Activated T-helper 2 cell treated with anti-CD3 and anti-CD28 coated beads, Interferon-gamma antibody, Interleukin-2, Interleukin-4, amounts not matched to agents 10 μg/mL and 5 μg/mL and 100 μg/mL, durations not matched to agents 14 hours and 24 hours and 36 hours (primary cell): ENCODE measurements at places on chromosomes 5 and 9.

- DNase-seq = no peak
Measured at GRCh38 chr5:121967187-121967586, 5.4 kb downstream of the SRFBP1 start.

GRCh38 chr9:74940600-74940999 lies 12.1 kb downstream of the C9orf40 start:
- no peak for DNase-seq

DNA sequence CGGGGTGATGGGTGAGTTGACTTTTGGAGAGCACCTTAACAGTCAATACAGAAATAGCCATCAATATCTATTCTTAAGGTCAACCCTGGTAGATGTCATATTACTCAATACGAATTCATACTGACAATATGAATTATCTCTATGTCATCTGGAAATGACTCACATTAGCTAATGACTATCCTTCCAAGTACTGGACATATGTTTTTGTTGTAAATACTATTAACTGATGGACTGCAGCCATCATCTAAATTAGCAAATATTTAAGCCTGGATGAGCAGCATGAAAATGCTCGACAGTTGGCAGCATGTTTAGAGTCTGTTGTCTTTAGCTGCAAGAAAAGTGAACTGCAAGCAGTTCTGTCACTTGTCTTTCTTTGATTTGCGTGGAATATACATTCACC lies 19.6 kb upstream of the ISOC1 start:
- DNase-seq = no peak

DNA sequence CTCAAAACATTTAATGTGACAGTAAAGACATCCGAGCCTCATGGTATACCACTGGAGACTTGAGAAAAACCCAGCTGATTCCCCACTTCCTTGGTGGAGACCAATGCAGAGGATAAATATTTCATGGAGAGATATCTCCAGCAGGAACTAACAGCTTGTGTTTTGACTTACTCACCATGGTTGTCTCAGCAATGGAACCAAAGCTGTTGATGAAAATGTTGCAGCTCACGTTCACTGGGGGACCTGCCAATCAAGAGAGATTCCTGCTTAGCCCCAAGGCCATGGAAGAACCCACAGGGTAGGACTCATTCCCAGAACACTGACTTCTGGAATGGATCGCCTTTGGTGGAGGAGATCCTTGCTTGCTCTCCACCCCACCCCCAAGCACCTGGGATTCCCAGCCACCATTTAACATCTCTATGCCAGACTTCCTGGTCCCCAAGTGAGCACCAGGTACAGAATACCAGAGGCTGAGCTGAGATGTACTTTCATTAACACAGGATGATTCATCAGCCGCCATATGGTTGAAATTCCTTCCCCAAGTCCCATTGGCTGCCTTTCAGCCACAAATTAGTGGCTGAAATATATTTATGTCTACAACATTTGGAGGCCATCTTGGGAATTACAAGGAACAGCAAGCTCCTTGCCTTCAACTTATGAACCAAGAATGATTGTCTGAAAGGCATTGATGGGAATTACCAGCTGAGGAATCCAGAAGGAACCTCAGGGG lies 37.9 kb downstream of the GLRA1 start:
- no peak for DNase-seq

DNA sequence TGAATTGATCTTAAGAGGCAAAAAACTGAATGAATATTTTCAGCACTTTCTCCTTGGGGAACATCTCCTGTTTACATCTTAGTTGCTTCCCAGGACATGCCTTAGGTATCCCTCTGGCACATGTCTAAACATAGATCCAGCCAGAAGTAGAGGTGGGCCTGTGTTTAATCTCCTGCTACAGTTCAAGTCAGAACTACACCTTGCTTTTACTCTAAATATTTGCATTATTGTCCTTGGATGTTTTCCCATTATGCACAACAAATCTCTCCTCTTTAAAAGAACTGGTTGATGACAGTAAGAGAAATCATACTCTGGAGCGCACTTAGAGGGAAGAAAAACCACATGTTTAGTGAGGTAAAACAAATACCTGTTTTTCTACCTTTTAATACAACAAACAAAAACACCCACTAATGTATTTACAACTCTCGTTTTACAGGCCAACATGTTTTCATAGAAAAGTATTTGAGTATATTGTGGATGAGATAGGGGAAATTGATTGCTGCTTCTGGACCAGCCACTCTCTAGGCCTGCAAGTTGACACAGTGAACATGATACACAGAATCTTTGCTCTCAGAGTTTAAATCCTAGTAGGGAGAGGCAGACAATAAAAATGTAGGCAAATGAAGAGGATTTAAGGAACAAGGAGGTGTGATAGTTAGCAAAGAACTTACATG lies 32.3 kb downstream of the TNFAIP8 start:
- DNase-seq = no peak

- DNase-seq = no peak
Measured at GRCh38 chr5:9370256-9370655, 175.6 kb downstream of the SEMA5A start.

DNA sequence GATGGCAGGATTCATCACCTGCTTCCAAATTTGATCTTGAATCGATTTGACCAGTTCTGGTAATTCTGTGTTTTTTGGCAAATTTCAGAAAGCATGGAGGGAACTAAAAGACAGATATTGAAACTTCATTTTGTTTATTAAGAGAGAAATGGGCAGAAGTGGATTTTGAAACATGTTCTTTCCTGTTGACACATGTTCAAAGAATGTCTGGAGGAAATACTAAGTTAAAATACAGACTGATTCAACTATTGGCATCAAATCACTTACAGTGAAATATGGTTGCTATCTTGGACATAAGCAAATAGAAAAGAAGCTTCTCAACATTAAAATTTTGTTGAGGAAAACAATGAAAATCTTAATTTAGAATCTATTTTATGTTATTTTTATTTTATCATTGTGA lies 19.3 kb upstream of the GZMK start:
- no peak for DNase-seq

- DNase-seq = no peak
Measured at GRCh38 chr5:45596320-45596719, 99.9 kb downstream of the HCN1 start.

DNA sequence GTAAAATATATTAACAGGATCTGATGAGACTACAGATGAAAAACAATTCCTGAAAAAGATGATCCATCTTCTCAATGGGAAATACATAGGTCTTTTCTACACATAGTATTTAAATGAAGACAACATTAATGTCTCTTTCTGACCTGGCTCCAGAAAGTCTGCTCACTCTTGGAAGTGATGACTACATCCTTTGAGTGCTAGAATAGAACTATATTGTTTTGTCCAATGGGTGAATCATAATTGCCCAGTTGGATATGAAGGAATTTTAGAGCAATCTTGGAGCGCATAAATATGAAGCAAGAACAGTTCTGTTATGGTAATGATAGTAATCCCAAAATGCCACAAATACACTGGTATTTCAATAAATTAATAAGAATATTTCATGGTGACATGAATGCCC lies 322.1 kb downstream of the DEPDC1B start:
- no peak for DNase-seq

GRCh38 chr9:92236465-92236864 lies 57.0 kb downstream of the IARS1 start:
- DNase-seq = no peak

DNA sequence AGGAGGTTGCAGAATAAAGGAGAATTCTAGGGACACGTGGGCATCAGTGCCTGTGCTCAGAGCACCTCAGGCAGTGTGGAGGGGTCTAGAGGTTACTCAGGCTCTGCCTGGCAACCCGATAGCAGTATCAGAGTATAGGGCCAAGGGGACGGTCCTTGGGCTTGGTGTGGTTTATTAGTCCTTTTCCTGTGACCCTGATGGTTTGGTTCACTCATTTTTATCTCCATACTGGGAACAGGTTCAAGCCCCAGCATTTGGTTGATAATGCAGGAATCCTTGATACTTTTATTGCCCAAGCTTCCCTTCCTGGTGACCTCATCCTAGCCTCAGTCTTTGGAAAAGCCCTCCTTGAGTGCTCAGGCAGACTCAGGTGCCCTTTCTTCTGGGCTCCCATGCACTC lies 35.5 kb downstream of the FXN start:
- DNase-seq = no peak

DNA sequence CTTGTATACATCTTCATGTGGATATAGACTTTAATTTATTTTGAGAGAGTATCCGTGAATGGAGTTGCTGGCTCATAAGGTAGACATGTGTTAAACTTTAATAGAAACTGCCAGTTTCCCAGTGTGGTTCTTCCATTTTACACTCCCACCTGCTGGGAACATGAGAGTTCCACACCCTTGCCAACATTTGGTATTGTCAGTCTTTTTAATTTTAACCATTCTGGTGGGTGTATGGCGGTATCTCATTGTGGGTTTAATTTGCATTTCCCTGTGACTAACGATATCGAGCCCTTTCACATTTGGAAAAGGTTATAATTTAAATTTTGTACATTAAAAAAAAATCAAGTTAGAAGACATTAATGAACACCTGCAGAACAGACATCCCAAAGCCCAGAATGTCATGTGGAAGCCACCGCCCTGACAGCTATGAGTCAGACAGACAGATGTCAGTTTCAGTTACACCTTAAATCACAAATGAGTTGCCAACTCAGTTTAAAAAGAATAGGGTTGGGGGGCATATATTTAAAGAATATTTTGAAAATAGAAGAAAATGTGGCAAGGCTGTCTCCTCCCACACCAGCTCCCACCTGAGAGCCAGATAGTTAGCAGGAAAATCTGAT lies 36.9 kb downstream of the ANKRD33B start:
- no peak for DNase-seq

DNA sequence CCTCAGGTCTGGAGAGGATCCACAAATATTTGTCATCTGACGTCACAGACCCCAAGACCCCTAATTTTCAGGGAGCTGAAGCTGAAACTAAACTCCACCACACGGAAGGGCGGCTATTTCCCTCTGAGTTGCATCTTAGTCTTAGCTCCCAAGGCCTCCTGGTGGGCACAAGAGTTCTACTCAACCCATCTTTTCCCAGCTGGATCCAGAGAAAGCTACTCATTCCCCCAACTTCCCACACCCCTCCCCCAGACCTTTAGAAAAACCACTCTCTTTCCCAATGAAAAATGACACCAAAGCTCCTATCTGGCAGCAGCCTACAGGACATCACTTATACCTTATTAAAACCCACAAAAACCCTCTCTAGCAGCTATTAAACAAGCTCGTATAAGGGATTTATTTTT lies 67.1 kb upstream of the SLC1A1 start:
- no peak for DNase-seq

DNA sequence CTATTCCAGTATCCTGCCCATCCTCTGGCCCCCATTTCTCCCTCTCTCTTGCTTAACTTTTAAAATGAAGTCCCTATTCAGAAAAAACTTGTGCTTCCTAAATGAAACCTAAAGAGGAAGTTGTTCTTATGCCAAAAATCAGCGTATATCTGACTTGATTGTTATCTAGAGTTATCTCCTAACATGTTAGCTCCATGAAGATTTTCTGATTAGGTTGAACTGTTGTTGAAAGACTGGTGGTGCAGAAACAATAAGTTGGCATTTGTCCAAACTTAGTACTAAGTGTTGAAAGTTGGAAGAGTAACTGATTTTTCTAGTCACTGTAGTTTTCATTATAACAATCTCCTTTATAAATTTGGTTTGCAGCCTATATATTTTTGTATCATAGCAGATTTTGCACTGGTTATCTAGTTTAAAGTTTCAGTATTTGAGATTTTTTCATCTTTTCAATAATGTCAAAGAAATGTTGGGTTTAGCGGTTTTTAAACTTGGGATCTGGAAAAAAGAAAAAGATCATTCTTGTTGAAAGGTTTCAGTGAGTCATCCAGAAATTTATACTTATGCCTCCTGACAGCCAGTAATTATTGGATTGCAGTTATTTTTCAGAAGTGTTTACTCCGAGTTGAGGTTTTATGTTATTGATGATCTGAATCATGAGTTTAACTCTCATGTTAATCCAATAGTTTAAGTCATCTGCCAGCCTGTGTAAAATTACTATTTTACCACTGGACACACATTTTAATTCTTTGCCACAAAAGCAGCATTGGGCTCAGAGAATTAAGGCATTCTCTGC lies 60.6 kb downstream of the PAM start:
- no peak for DNase-seq

DNA sequence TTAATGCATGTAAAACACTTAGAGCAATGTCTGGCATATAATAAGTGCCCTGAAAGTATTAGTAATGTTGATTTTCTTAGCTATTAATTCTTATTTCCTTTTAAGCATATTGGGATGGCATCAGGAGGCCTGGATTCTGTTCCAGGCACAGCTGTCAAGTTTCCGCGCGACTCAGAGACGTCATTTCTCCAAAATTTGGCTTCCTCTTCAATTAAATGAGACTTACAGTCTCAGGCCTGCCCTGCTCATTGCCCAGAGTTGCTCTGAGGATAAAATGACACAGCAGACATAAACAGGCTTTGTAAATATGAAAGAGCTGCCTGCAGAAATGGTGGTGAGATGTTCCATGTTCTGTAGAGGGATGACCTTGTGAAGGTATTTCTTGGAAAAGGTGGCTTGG lies 159.8 kb upstream of the GLRA1 start:
- DNase-seq = no peak
